ENCODE measurements at places on chromosomes 2 and 18.

DNA sequence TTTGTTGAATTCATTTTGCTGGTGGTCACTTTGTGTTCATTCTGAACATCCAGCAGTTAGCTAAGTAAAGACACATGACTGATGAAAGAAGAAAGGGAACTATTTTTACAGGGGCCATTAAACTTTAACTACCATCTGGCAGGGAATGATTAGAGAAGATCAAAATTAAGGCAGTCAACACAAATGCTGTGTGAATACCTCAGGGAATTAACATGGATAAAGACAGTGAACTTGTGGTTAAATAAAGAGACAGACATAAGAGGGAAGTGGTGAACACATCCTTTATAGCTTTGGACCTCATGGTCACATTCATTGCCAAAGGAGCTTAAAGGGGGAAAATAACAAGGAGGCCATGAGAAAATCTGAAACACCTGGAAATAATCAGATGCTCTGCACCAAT lies 52.6 kb upstream of the ATP5MC3 start:
- DNase-seq = no peak

DNA sequence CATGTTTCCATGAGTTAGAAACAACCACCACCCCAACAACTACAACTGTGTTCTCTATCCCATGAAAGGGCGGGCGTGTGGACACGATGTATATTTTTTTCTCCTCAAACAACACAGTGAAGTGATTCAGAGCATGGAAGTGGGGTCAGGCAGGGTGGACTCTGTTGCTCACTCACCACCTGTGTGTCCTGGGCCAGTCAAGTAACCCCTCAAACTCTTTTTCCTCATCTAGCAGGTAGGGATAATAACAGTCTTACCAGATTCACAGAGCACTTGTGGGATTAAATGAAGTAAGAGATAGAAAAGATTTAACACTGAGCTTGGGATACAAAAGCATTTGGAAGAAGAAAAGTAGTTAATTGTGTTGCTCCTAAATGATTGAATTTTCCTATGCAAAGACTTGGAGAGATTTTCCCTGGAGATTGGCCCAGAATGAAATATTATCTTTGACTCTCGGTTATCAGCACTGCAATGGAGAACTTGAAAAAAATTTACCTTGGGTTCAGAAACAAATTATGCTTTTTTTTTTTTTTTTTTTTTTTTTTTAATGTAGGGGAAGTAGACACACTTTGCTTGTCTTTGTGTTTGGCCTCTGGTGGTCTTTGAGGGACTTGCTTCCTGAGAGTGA lies 161.9 kb upstream of the EPAS1 start:
- no peak for DNase-seq

GRCh38 chr2:99336804-99337112 lies 431 bp upstream of the EIF5B start:
- DNase-seq = no peak

DNA sequence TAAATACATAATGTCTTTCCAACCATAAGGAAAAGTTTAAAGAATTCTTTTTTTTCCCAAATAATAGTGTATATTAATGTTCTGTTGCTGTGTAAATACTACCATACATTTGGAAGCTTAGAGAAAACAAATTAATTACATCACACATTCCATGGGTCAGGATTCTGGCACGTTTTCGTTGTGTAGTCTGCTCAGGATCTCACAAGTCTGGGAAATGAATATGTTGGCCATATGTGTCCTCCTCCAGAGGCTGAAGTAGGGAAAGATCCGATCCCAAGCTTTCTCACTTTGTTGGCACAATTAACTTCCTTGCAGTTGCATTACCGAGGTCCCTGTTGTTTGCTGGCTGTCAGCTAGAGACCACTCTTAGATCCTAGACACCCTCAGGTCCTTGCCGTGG lies 83.9 kb downstream of the RPRM start:
- no peak for DNase-seq

GRCh38 chr2:79977792-79978191 lies 326.8 kb downstream of the LRRTM1 start:
- DNase-seq = no peak

- DNase-seq = no peak
Measured at GRCh38 chr18:8380926-8381325, 228.3 kb upstream of the RAB12 start.

GRCh38 chr2:8514796-8515758 lies 166.8 kb upstream of the ID2 start:
- no peak for DNase-seq

DNA sequence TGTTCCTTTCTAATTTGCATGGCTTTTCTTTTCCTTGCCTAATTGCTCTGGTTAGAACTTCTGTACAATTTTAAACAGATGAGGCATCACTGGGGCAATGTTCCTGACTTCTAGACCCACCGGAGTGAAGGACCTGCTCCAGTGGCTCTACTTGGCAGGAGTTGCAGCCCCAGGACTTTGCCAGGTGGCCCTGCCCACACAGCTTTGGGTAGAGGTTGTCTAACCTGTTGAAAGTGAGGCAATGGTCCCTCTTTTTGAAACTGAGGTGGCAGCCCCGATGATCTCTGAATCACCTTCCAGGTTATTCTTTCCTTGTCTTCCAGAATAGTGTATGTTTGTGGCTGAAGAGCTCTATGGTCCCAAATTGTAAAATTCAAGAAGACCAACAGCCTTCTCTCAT lies 29.9 kb upstream of the ZNF512 start:
- DNase-seq = no peak

DNA sequence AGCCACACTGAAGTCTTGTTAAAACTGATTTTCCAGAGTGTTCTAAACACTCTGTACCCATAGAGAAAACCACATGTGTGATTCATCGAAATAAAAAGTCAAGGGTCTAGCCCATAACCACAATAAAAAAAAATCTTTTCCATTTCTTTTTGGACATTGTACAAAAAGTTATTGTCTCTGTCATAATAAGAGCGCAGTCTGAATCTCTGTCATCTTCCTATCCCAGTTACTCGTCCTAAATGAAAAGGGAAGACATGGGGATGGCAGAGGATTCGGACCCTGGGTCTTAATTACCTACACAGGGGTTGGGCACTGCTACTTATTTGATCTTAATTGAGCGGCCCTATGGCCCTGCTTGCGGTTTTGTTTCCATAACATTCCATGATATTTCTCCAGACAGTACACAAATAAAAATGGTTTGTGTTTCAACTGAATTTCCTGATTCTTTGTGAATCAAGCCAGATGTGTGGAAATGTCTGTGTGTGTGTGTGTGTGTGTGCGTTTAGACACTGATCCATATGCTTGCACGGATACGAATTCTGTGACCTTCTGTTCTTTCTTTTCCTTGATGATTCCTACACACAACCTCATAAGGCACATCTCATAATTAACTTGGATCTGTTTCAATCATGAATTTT lies 133.4 kb upstream of the SPATS2L start:
- no peak for DNase-seq

GRCh38 chr2:75606761-75607399 lies 39.7 kb upstream of the MRPL19 start:
- DNase-seq = no peak

DNA sequence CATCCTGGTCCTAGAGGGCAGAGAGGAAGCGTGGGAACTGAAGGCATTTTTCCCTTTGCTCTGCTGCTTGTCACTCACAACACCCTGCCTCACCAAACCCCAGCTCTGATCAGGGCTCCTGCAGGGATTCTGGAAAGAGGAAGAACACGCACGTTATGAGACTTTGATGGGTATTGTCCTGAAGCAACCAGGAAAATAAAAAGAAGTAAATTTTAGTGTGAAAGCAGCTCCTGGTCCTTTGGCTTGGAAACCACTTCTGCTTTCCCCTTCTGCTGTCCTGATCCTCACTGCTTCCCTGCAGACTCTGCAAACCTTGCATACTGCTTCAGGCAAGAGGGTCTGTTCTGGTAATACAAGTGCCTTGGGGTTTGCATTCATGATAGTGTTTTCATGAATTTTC lies 164.1 kb downstream of the SLC8A1 start:
- no peak for DNase-seq

- no peak for DNase-seq
Measured at GRCh38 chr2:138239902-138240491, 261.6 kb upstream of the SPOPL start.

DNA sequence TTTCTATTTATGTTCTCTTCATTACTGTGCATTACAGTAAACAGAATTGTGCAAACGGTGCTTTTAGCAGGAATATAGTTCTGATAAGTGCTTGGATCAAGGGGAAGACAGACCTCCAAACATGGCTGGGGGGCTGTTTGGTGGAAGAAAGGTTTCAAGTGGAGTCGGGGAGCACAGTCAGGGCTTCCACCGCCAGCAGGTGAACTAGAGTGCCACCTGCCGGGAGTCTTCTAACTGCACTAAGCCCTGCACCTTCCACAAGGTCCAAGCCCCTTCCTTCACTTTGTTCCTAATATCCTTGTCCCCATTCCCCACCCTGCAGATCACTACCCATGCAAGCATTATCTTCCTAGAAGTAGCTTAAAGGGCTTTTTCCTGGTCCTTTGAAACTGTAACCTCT lies 11.1 kb downstream of the ONECUT2 start:
- DNase-seq = no peak

GRCh38 chr2:241763551-241764274 lies 12.9 kb upstream of the GAL3ST2 start:
- no peak for DNase-seq

- DNase-seq = no peak
Measured at GRCh38 chr2:180656455-180656847, 324.0 kb upstream of the UBE2E3 start.

- DNase-seq = peak; percentile 81
Measured at GRCh38 chr2:263774-264492, at the start of gene SH3YL1. SH3YL1 (minus strand) TSS chr2:264032; CDS start chr2:263984, 48 bp downstream.

- no peak for DNase-seq
Measured at GRCh38 chr2:159736048-159736447, 23.7 kb downstream of the MARCHF7 start.

- DNase-seq = no peak
Measured at GRCh38 chr2:19893520-19894133, 8.2 kb downstream of the TTC32 start.

DNA sequence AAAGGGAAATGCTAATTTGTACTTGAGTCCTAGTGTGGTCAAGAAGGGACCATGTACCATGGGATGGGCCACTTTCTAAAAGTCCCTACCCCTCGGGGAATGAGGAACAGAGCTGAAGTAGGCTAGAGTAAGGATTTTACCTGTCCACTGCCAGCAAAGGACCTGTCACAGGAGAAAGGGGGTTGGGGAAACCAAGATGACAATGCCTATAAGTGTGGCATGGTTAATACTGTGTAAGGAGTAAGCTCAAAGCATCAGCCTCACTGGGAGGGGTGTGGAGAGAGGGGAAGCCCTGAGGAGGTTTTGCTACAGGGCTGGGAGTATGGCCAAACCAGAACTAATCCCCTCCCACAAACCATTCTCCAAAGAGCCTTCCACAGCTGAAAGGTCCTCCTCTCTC lies 15.8 kb downstream of the GKN2 start:
- DNase-seq = no peak

DNA sequence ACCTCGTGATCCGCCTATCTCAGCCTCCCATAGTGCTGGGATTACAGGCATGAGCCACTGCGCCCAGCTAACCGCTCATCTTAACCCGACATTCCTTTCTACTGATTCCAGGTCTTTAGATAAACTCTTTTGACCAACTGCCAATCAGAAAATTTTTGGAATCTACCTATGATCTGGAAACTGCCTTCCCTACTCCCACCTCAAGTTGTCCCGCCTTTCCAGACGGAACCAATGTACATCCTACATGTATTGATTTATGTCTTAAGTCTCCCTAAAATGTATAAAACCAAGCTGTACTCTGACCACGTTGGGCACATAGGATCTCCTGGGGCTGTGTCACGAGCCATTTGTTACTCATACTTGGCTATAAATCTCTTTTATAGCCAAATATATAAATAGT lies 3.2 kb upstream of the NEU2 start:
- no peak for DNase-seq

Measured in pancreas (tissue), 10 donors.